ENCODE measurements at places on chromosomes 5 and 9.

- DNase-seq, result no peak
Measured at GRCh38 chr9:72453797-72454196, 67.6 kb upstream of the TMC1 start.

GRCh38 chr9:42386477-42386876, 203.0 kb downstream of the SPATA31A6 start:
- DNase-seq, result no peak

DNA sequence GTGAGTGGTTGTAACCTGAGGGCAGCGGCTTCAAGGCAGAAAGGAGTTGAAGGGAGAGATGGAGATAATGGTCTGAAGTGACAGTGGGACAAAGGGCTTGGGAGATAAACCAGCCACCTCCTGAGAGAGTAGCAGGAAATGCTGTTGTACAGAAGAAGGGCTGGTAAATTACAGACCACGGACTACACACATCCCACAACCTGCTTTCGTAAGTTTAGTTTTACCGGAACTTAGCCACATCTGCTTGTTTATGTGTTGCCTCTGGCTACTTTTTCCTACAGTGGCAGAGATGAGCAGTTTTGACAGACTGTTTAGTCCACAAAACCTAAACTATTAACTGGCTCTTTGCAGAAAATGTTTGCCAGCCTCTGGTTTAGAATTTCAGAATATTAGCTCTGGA, 269.5 kb downstream of the ARHGEF28 start:
- no peak for DNase-seq

DNA sequence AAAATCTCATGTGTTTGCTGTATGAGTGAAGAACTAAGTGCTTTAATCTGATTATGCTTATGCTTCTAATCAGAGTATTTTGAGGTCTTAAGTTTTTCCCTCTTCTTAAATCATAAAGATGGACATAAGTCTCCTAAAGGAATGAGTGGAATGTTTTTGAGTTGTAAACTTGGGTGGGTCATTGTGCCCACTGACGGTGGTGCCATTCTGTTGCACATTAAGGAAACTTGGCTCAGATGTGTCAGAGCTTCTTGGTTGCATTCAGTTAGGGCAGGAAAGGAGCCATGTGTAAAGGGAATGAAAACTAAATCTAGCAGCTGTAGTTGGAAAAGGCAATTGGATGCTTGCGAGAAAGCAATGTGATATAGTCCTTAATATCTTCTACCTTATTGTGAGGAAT, 256.6 kb downstream of the FANCC start:
- no peak for DNase-seq

All from GM04503 (cell line).